HuH-7 (cell line): ENCODE measurements at places on chromosomes 11 and 22.

- DNase-seq, result no peak
Measured at GRCh38 chr11:15109602-15110001, 5.1 kb upstream of the INSC start.

- peak; percentile 79 for DNase-seq
Measured at GRCh38 chr22:24952837-24953383, 394 bp downstream of the KIAA1671 start.

- DNase-seq, result no peak
Measured at GRCh38 chr11:19604679-19605375, 107.8 kb upstream of the NAV2 start.

DNA sequence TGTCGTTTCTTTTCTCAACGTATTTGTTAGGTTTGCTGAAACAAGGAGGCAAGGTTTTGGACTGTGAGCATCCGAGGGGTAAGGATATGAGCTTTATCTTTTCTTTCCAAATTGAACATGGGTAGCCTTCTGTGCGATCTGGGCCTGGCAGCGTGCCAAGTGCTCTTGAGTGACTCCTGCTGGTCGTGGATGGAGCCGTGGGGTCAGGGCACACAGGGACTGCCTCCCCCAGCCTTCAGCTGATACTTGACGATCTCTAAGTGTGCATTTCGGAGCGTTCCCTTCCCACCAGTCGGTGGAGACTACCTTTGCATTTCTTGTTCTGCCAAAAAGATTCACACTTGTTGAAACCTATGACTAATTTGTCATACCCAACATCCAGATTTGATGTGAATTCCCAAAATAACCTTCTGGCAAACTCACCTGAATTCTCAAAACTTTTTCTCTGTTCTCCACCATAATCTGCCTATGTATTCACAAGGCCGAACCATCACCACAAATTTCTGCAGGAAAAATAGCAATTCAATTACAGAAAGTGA lies 40.1 kb upstream of the CLMP start:
- no peak for DNase-seq

- no peak for DNase-seq
Measured at GRCh38 chr11:132519241-132519815, 1013.0 kb downstream of the OPCML start.

GRCh38 chr22:20239676-20240446 lies 28.3 kb downstream of the RTN4R start:
- DNase-seq, result no peak

GRCh38 chr22:16956290-16956689 lies 51.7 kb downstream of the GAB4 start:
- no peak for DNase-seq

GRCh38 chr11:19027829-19028595 lies 32.5 kb downstream of the MRGPRX2 start:
- no peak for DNase-seq

- DNase-seq, result no peak
Measured at GRCh38 chr22:43587574-43587973, 175.8 kb downstream of the MPPED1 start.

GRCh38 chr11:116229236-116229970 lies 543.4 kb downstream of the BUD13 start:
- no peak for DNase-seq

GRCh38 chr11:79400206-79400605 lies 40.6 kb downstream of the TENM4 start:
- DNase-seq, result no peak

- DNase-seq, result peak; percentile 79
Measured at GRCh38 chr11:65315204-65315865, 669 bp downstream of the CDC42EP2 start.

- DNase-seq, result no peak
Measured at GRCh38 chr11:128645968-128646367, 47.9 kb upstream of the FLI1 start.

DNA sequence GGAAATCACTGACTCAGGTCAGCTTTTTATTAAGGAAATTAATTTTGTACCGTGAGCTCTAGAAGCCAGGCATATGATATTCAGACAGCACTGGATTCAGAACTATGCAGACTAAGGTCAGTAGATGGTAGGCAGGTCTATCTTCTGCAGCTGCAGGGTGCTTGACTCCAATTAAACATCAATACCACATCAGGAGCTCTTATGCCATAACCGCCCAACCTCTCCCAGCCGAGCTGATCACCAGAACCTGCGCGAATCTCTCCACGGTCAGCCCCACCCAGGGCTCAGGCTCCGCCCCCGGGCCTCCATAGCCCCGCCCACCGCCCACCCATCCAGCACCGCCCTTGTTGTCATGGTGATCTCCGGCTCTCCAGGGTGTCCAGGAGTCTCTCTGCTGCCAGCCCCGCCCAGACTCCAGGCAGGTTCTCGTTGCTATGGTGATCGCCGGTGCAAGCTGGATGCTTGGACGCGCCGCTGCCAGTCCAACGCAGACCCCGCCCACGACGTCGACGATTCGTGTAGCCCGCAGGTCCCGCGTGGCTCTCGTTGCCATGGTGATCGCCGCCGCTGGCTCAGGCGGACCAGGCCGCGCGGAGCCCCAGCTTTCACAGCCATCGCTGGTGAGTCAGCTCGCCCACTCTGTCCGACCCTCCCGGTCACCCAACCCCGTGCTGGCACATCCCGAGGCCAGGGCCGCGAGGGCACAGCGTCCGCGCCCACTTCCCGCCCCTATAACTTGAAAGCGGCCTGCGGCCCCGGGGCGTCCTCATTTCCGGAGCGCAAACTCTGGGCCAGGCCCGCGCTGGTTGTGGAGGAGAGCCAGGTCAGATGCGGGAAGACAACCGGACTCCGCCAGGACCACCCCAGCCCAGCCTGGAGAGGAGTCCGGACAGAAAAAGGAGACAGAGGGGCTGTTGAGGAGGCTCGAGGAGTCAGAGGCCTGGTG lies at the start of gene RAB36:
RAB36 (plus strand) TSS at position 546 of the 946 bp plus-strand sequence. CDS start 1,140 bp downstream, outside the sequence.
- peak; percentile 57 for DNase-seq

DNA sequence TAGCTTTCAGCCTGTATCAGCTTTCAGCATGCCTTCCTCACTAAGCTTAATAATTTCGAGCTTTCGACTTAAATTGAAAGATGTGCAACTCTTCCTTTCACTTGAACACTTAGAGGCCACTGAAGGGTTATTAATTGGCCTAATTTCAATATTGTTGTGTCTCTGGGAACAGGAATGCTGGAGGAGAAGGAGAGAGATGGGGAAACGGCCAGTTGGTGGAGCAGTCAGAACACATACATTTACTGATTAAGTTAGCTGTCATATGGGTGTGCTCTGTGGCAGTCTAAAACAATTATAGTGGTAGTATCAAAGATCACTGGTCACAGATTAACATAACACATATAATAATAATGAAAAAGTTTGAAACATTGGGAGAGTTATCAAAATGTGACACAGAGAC lies 106.2 kb downstream of the LRRC32 start:
- no peak for DNase-seq

DNA sequence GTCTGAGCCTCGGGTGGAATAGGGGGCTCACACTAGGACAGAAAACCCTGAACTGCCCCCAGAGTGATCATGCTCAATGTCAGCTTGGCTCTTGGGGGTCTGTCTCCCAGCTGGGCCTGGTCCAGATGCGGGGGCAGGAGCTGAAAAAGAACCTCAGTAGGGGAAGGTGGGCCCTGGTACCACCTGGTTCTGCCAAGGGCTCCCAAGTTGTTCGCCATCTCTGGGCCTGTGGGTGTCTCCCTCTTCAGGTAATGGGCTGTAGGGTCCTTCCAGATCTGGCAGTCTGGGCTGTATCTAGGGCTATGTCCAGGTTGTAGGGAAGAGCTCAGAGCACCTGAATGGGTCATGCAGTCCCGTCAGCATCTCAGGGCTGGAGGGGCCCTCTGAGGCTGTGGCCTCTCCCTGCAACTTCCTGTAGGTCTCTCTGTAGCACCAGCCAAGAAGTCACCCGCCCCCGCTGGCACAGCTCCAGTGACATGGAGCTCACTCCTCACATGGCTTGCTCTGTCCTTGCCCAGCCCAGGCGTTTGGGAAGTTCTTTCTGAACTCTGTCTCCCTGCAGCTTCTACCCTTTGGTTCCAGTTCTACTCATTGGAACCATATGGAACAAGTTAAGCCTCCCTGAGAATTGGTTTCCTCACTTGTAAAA lies 33.0 kb upstream of the SOX10 start:
- no peak for DNase-seq

DNA sequence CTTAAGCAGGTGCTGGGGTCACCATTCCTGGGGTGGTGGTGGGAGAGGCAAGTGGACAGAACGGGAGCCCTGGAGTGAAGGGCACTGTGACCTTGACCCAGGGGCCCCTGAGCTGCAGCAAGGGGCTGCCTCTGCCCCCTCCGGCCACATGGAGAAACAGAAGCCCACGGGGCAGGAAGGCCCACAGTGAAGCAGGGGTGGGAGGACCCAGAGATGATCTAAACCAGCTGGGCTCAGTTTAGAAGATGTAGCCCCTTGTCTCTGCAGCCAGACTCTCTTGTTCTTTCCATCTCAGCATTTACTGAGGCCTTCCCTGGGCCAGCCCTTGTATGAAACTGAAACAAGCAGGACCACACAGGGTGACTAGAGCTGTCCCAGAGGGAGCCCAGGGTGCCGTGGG lies 30.5 kb downstream of the WNT11 start:
- no peak for DNase-seq

DNA sequence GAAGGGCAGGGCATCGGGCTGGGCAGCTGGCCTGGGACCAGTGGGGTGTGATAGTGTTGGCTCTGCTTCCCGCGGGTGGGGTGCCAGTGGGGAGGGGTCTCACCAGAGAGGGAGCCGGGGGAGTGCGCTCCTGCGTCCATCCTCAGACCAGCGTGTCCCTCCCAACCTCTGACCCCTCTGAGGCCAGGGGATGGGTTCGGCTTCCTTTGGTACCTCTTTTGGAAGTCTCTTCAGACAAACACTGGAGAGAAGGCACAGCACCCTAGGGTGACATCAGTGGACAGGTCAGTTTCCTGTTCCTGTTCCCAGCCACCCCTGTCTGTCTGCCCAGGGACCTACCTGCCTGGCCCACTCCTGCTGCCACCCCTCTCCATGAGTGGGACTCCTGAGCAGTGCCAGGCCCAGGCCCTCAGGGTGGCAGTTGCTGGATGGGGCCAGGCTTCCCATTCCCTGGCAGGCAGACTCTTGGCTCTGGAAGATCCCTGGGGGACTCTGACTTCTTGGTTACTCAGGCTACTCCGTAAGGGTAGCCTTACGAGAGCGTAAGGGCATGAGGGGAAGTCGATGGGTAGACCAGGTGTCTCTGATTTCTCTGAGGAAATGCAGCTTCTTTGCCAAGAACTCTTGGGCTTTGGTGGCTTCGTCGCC lies 2.6 kb downstream of the TAGLN start:
- DNase-seq, result no peak

DNA sequence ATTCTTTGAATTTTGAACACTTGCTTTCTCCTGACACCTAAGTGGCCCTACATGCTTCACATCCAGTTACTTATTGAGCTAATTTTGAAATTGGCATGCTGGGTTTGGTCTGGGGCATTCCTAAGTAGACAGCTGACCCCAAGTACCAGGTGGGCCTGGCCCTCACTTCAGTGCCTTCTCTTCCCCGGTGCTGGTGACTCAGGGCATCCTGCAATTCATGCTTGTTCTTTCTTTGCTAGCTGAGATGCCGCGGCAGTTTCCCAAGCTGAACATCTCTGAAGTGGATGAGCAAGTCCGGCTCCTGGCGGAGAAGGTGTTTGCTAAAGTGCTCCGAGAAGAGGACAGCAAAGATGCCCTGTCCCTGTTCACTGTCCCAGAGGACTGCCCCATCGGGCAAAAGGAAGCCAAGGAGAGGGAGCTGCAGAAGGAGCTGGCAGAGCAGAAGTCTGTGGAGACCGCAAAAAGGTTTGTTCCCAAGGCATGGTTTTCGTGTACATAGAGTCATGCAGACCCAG lies 6.3 kb downstream of the AMPD3 start:
- no peak for DNase-seq

DNA sequence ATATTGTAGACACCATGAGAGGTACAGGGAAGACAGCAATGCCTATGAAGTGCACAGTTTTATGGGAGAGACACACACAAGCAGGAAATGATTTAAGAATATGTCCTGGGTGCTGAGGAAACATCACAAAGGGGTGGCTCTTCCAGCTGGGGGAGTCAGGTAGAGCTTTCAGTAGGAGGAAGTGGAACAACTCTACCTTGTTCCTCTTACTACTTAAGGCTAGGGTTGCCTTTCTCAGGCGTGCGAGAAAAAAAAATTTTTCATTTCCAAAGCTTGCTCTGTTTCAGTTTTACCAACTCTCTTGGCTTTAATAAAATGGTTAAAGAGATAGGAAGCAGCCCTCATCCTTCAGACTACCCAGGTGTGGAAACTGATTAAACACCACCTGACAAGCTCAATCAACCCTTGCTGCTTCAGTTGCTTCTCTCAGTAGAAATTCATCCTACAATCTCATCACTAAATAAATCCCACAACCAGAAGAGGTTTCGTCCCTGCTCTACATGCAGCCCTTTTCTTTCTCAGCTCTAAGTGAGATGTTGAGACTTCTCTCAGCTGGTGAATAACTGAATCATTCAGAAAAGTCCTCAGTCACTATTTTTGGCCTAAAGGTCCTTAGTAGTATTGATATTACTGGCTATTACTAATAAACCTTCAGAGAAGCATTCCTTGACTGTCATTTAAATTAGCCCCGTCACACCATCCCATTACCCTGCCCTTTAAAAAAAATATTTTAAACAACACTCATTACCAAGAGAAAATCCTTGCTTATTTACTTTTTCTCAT lies 5.9 kb downstream of the ABTB2 start:
- no peak for DNase-seq

- DNase-seq, result no peak
Measured at GRCh38 chr11:2824851-2825250, 60.7 kb downstream of the CDKN1C start.

DNA sequence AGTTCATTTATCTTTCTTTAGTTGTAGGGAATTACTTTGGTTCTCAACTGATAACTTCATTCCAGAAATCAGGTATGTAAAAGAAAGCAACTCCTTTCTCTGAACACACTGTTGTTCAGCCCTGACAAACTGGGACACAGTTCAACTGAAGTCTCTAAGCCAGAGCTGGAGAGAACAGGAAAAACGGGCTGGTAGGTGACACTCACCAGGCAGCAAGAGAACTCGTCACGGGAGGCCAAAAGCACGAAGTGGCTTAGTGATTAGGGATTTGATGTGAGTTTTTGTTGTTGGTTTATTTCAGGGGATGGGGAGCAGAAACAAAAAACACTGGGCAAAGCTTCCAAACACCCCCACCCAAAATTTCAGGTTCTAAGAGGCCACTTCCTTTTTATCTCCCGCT lies 54.1 kb downstream of the MYH9 start:
- no peak for DNase-seq

DNA sequence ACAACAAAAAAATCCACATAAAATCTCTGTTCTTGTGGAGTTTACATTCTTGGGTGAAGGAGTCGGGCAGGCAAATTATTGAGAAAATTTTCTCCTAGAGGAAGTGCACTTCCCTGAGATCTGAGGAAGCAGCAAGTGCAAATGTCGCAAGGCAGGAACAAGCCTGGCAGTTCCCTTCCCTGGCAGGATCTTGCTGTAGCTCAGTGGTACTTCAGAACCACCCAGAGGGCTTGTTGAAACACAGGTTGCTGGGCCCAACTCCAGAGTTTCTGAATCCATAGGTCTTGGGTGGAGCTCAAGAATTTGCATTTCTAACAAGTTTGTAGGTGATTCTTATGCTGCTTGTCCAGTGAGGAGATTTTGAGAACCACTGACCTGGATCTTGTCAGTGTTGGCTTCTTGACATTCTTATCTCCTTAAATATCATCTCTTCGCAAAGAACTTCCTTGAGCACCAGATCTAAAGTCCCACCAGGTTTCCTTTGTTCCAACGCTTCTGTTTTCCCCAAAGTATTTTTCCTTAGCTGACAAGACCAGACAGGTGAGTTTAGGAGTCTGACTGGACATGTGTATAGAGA lies 9.6 kb downstream of the QSER1 start:
- DNase-seq, result no peak

GRCh38 chr11:110958216-110958615 lies 246.0 kb upstream of the ARHGAP20 start:
- no peak for DNase-seq
